NCI-H1417 treated with DMSO at 0.1 percent for 48 hours (cell line): ENCODE measurements at places on chromosomes 1 and 21.

DNA sequence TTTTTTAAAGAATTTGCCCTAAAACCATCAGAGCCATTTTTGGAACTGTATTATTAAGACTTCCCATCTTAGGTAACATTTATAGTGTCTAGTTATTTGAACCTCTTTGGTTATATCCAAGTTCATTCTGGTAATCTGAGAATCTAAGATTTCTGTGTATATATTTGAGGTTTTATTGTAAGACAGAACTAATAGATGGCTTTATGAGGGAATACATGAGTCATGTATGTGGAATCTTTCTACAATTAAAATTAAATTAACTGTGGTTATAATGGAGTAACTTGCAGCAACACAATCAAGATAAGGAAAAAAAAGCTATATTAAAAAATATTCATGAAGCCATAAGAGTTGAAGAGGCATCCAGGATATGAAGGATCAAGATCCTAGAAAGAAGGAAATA lies 92.1 kb downstream of the UBE2U start:
- DNase-seq, result no peak

DNA sequence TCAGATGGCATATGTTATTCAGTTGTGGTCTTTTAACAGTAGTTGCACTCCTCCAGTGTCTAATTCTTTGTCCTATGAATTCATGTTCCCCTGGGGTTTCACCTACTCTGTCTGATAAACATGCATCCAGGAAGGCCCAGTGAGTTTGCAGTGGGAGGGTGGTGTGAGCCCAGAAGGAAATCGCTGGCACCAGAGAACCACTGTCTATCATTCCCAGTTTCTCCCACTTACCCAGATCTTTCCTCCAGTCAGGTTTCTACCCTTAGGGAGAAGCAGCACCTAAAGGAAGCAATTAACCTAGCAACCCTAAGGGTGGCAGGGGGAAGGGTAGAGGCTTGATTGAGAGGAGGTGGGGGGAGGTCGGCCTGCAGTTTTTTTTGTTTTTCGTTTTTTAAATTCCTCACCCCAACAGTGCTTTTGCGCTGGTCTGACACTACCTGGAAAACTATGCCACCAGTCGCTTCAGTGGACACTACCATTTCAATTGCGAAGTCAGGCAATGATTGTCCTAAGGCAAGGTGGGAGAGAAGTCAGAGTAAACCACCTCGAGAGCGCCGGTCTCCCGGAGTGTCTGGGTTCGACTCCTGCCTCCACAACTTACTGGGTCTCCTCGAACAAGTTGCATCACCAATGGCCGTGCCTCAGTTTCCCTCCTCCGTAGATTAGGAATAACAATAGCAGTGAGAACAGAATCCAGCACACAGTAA lies 766 bp upstream of the SLC44A3 start:
- DNase-seq, result no peak

GRCh38 chr1:974293-974640 lies 7.6 kb downstream of the PERM1 start:
- DNase-seq, result no peak

DNA sequence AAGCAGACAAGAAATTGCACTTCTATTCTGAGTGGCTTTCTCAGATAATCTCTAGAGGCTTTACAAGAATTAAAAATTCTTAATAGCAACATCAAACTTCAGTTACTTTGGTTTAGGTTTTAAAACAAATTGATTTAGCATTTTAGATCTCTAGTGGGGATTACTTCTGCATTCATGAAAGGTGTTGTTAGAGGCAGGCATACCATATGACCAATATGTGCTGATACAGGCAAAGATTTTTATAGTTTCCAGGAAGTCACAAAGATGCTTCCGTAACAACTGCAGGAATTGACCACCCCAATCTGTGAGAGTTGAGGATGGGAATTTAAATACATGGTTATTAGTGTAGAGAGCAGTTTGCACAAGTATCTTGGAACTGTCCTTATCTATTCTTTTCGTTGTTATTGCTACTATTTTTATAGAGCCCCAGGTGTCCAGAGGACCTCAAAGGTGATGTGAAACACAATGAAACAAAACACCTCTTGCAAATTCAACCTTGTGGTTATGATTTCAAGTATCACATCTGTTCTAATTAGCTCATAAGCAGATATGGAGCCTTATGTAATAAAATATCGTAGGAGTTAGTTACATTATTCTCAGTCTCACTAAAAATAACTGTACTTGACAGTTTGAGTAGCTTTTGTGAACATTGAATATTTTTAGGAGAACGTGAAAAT lies 512.7 kb upstream of the ADGRL4 start:
- no peak for DNase-seq

DNA sequence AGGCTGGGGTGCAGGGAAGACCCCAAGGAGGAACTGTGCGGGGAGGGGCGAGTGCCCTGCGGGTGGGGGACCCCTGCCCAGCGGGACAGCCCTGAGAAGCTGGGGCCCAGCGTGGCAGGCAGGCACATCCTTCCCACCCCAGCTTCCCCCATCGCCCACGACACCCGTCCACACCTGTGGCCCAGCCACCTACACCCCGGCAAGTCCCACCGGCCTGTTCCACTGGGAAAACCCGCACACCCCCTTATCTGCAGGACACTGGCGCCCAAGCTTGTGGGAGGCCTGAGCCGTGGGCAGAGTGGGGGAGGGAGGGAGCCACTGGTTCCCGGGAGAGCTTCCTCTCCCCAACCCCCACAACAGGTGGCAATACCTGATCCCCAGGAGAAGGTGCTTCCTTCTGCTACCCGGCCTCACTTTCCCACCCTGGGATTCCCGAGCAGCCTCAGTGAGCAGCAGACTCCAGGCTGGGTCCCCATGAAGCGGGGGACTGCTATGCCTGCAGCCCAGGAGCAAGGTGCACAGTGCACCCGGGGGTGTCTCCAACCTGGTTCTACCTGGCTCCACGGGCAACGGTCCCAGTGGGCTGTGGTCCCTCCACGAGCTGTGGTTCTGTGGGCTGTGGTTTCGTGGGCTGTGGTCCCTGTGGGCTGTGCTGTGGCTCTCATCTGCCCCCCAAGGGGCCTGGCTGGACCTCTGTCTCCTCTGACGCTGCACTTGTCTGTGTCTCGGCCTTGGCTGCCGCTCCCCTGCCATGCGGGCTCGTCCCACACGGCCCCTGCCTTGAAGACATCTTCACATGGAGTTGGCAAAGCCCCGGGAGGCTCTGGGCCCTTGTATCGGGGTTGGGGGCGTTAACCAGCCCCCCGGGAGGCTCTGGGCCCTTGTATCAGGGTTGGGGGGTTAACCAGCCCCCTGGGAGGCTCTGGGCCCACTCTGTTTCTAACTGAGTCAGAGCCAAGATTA lies 37.8 kb upstream of the POFUT2 start:
- DNase-seq, result no peak
